Left ventricle myocardium inferior (tissue), 1 donor: ENCODE measurements at places on chromosomes 4 and X.

DNA sequence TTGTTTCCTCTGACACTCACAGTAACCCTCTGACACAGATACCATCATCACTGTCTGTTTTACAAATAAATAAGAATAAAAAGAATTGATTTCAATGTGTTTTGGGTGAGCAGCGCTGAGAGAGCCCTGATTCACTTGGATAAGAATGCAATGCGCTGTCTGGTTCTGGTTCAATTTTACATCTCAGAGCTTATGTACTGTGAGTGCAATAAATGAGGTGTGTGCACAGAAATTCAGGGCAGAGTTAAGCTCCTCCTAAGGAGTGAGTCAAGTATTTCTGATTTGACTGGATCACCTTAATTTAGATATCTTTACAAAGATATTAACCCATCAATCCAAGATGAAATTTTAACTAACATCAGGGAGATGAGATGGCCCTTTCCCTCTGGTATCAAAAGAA is 11.2 kb downstream of the FAM9C start:
- no peak for DNase-seq

- peak; percentile 37 for DNase-seq
Observed at GRCh38 chr4:8427761-8428287, 12.7 kb downstream of the ACOX3 start.

DNA sequence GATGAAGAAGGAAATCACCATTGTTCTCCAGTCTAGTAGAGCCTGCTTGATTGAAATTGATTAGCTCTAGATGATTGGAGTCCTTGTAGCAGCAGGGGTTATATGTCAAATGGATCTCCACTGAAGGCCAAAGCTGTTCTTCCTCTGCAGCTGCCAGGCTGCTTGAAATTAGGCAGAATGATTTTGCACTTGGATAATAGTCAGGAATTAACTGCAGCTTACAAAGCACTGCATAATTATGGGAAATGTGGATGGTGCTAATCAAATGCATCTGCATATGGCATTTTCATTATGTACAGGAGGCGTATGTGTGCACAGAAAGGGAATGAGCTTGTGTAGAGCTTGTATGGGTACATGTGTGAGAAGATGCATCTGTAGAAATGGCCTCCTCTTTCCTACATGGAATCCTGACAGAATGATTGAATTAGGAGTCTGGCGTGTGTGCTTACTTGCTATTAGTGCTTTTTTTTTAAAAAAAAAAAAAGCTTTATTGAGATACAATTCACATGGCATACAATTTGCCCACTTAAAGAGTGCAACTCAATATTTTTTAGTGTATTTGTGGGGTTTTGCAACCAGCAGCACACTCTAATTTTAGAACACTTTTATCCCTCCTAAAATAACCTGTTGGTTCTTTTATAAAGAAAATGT is 65.9 kb downstream of the TMEM131L start:
- DNase-seq: no peak

DNA sequence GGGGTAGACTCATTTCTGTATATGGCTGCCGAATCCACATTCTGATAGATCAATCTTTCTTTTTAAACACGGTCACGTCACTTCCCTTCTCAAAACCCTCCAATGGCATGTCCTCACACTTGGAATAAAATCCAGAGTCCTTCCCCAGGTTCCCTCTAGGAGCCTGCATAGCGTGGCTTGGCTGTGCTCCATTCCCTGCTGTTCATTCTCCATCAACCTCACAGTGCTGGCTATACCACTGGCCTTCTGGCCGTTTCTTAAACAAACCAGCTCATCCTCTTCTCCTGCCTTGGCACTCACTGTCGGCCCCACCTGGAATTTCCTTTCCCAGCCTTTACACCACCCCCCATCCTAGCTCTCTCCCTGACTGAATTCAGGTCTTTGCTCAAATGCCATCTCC is 77.1 kb downstream of the RBM47 start:
- DNase-seq: no peak

GRCh38 chr4:122827258-122827878 is 737 bp downstream of the FGF2 start:
- DNase-seq: peak; percentile 42

GRCh38 chr4:72408568-72408967 is 160.5 kb downstream of the ADAMTS3 start:
- DNase-seq: no peak

- DNase-seq: no peak
Observed at GRCh38 chr4:96173756-96174155, 333.9 kb downstream of the PDHA2 start.

DNA sequence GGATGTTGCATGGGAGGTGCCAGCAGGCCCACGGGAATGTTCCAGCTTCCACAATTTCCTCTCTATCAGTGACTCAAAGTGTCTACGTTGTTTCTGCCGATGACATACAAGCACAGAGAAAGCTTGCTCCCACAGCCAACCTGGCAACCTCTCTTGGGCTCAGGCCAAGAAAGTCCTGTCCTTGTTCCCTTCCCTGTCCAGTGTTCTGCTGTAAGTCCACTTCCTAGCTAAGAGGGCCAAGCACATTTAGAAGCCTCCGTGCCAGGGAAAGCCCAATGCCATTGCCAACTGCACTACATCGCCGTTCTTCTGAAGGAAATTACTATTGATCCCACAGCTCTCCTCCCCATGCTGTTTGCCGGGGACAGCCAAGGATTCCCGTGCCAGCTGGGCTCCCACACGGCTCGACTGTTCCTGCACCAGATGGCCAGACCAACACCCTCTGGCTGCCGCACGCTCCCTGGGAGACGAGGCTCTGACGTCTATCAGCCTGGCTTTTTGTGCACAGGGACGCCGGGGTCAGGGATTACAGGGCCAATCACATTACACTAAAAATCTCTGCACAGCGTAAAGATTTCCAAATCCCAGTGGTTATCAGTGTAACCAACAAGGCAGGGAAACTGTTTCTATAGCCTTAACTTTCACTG is 284.0 kb downstream of the BCOR start:
- peak; percentile 75 for DNase-seq

DNA sequence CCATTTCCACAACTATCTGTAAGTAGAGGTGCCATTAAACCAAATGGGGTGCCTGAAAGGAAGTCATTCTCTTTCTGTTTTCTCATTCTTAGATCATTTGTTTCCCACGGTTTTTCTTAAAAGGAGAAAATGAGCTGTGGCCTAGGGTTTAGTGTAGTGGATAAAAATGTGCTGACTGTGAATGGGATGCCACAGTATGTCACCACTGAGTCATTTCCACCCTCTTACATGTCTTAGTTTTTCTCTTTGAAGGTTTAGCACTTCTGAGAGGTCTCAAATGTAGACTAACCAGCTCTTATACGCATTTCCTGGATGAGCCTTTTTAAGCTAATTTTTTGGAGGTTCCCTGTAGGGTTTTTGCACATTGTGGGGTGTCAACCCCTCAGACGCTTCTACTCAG is 244.5 kb upstream of the SPANXN1 start:
- DNase-seq: no peak

GRCh38 chr4:24988776-24989175 is 42.0 kb downstream of the LGI2 start:
- no peak for DNase-seq

DNA sequence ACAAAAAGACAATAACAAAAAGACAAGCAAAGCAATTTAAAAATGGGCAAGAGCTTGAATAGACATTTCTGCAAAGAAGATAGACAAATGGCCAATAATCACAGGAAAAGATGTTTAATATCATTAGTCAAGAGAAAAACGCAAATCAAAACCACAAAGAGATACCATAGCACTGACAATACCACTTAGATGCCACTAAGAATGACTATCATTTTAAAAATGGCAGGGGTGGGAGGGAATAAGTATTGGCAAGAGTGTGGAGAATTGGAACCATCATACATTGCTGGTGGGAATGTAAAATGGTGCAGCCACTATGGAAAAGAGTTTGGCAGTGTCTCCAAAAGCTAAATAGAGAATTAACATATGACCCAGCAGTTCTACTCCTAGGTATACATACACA is 15.1 kb upstream of the EXOC1 start:
- no peak for DNase-seq

DNA sequence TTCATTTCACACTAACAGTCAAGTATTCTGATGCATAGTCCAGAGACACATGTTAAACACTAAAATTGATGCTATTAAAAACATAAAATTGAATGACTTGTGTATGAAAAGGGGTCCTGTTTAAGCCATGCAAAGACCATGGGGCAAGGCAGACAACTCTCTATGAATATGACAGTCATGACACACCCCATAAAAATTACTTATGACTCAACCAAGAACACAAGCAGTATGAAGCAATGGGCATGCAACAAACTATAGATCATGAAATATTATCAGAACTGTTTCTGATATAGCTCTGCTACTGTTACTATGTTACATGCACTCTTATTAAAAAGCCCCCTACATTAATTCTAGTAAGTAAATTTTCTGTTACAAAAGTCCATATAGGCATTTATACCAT is 57.5 kb upstream of the ZCCHC13 start:
- DNase-seq: no peak

GRCh38 chr4:4860600-4861389 is 1.3 kb downstream of the MSX1 start:
- DNase-seq: peak; percentile 31

DNA sequence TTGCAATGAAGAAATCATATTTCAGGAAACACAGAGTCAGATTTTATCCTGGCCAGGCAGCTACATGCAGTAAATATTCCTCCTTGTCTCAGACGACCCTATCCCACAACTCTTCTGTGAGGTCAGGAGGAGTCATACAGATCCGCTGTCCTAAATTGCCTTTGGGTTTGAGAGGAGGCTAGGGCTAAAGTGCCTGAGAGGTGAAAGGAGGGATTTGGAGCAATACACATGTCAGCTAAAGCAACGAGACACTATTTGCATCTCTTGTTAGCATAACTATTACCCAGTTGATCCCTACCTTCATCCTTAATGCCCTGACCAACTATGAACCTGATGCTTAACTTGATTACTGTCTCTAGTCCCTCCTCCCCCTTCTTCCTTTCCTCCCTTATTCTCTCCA is 98.6 kb downstream of the TBC1D19 start:
- DNase-seq: no peak

DNA sequence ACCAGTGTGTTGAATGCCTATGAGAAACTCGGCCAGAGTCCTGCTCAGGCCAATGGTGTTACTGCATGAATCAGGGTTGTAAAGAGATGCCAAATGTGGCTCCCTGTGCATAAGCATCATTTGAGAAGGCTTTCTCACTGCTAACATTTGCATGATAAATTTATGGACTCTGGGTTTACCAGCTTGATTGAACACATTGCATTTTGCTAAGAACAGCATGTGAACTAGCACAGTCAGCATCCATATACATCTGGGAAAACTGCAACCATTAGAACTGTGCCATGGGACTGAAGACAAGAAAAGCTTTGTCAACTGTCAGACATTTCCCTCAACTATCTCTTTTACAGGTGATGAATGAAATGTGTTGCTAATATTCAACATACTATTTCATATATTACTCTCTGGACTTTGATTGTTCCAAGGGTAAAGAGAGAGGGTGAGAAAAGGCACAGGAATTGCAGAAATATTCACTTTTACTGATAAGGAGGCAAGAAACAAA is 1427.4 kb upstream of the ADGRL3 start:
- DNase-seq: no peak

DNA sequence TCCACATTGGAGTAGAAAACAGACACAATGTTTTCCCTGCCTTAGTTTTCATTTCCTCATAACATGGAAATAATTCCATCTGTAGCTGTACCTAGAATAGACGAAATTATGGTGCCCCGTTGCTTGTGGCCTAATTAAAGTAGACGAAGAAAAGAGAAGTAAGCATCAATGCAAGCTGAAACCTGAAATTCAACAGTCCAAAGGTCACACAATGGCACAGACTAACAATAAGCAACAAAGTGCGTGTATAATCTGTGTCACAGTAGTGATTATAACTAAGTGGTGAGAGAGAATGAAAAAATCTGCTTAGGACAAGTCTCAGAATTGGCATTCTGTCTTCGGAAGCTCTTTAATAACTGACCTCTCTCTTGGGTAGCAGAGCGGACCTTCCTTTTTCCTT is 24.3 kb downstream of the MAGEB17 start:
- DNase-seq: no peak

- DNase-seq: peak; percentile 39
Observed at GRCh38 chr4:82721819-82722423, 76.7 kb downstream of the SCD5 start.
